SW 1271 (cell line): ENCODE measurements at places on chromosomes 6 and 20.

- DNase-seq = no peak
Observed at GRCh38 chr6:79038061-79038460, 40.0 kb downstream of the PHIP start.

DNA sequence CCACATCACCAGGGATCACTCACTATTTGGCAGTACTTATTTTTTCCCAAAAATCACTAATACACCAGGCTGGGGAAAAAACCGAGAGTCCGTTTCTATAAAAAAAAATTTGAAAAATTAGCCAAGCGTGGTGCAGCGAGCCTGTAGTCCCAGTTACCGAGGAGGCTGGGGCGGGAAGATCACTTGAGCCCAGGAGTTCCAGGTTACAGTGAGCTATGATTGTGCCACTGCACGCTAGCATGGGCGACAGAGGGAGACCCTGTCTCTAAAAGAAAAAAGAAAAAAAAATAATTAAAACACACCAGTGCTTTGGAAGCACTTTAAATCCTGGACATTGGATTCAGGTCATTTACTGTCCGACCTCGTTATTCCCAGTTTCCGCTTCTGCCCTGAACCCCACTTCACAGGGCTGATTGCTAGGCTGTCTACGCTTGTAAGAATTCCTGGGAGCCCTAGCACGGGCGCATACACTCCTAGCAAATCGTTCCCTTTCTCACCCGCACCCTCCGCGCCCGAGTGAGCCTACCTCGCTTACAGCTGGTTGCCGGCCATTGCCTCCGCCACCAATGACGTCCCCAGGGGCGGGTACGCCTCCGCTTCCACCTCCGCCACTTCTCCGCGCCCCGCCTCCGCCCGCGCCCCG is at the start of gene TPMT:
TSS of gene TPMT (minus strand) at position 571 of the 643 bp plus-strand sequence. CDS start 5,950 bp downstream, outside the sequence.
- peak; percentile 86 for DNase-seq

DNA sequence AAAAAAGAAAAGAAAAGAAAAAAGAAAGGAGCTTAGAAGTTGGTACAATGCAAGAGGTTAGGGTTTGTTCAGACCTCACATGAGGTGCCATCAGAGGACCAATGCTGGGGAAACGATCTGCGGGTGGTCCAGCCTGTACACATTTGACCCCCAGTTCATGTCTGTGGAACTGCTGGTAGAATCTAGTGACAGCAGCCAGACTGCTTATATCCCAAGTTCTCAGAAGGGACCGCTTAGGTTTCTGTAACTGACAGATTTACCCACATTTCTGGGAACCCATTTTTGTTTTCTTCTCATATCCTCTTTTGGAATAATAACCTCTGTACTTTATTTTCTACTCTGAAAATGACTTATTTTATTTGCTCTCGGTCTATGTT is 4.7 kb downstream of the PPP1R18 start:
- no peak for DNase-seq

GRCh38 chr6:157842212-157842611 is 19.2 kb downstream of the SNX9 start:
- DNase-seq = no peak

- DNase-seq = no peak
Observed at GRCh38 chr20:35660122-35660937, 4.4 kb downstream of the CPNE1 start.

- no peak for DNase-seq
Observed at GRCh38 chr6:90442366-90442765, 144.5 kb downstream of the MAP3K7 start.

- DNase-seq = no peak
Observed at GRCh38 chr6:41451039-41451438, 95.1 kb upstream of the FOXP4 start.

- DNase-seq = no peak
Observed at GRCh38 chr6:56366141-56366852, 118.9 kb upstream of the COL21A1 start.

GRCh38 chr20:41748051-41748450 is 129.9 kb upstream of the CHD6 start:
- DNase-seq = no peak
